Cardiac fibroblast (primary cell): ENCODE measurements at places on chromosomes 4 and X.

DNA sequence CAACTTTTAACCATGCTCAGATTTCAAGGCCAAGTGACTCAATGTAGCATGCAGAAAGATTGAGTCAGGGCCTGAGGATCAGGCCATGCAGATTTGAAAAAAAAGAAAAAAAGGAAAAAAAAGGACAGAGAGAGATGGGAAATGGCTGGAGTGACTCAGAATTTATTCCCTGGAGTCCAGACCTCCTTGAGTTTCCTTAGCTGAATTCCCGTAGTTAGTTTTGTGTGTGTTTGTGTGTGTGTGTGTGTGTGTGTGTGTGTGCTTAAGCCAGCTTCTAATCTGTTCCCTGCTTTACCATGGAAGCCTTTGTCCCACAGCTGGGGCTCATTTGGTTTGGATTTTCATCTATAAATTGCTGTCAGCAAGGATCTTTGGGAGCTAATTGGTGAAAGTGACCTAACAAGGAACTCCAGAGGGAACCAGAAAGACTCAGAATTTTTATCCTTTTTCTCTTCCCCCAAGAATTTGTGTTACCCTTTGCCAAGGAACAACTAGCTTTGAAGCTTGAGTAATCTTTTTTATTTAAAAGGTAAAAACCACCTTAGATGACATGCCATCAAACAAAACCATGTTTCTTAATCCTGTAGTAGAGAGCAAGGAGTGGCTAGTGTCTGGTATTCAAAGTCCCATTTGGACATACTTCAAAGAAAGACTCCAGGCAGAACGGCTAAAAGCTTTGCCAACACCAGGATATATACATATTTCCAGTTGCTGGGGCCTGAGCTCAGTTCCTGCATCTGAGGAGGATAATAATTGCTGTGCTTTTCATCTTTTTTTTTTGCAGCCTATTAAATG is 109.0 kb upstream of the DDIT4L start:
- peak; percentile 99 for DNase-seq

GRCh38 chrX:150813922-150814321 is 84.5 kb downstream of the CD99L2 start:
- DNase-seq = no peak

GRCh38 chr4:32661229-32661628 is 1941.1 kb downstream of the PCDH7 start:
- no peak for DNase-seq

DNA sequence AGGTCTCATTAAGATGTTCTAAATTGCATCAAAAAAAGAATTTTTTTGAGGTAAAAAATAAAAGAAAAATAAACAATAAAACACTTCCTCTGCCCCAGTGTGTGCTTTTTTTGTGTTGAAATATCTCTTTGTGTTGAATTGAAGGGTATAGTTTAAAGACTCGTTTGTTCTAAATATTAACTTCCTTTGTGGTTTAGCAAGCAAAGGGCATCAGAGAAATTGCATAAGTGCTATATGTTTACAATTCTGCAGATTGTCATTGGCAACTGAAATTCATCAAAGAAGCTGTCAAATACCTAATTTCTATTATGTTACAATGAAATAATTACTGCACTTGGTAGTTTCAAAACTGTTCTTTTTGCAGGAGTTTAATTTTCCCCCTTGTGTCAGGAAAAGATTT is 260.5 kb downstream of the DKK2 start:
- no peak for DNase-seq

- DNase-seq = peak; percentile 49
Measured at GRCh38 chrX:133985164-133985966, at the start of gene GPC3. Gene GPC3, minus strand, starts transcription at chrX:133985594.

DNA sequence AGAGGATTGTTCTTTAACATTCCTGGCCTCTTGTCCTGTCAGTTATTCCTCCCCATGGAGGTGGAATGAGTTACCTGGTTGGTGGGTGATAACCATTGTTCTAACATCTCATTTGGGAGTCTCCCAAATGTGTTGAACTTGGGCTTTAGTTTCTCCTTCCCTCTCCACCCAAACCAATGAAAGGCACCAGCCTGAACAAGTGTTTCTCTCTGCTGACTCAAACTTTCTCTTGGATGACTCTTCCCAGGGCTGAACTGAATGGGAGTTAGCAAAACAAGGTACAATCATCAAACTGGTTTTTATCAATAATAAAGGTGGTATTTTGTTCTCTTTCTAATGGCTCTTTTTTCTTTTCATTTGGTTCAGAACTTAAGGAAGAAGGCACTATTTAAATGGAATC is 2.7 kb downstream of the DYNLT3 start:
- DNase-seq = no peak

DNA sequence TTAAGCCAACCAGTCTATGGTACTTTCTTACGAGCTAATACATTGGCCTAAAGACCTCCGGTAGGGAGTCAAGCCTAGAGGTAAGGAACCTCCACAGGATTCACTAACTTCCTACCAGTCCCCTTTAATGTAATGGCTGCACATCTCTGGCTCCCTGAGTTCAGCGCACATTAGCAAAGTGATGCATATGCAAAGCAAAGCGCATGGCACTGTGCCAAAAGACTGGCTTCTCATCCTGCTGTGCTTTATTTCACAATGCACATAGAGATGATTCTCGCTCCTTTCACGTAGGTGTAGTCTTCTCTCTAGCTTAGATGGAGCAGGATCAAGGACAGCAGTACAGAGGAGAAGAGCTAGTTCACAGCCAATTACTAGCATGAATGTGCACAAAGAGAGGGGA is 14.6 kb upstream of the CLTRN start:
- DNase-seq = peak; percentile 8

DNA sequence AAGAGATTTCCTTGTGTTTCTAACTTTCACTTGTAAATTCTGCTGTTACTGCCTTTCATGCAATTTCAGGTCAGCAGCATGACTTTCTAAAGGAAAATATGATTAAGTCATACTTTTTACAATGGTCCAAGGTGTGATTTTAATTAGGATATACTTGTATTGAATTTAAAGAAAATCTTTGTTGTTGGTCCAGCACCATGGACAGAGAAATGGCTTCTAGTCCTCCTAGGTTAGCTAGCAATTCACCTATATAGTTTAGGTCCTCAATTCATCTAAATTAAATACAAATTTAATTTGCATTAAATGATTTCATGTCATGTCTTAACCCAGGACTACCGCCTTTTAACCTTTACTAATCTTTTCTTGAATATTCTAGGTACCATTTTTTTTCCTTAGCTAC is 304.9 kb upstream of the RPS6KA3 start:
- DNase-seq = no peak

GRCh38 chr4:7968262-7968896 is 28.7 kb upstream of the AFAP1 start:
- DNase-seq = peak; percentile 55

- no peak for DNase-seq
Measured at GRCh38 chr4:150325872-150326271, 247.6 kb downstream of the DCLK2 start.

- peak; percentile 58 for DNase-seq
Measured at GRCh38 chrX:50812995-50813842, 775 bp downstream of the SHROOM4 start.

DNA sequence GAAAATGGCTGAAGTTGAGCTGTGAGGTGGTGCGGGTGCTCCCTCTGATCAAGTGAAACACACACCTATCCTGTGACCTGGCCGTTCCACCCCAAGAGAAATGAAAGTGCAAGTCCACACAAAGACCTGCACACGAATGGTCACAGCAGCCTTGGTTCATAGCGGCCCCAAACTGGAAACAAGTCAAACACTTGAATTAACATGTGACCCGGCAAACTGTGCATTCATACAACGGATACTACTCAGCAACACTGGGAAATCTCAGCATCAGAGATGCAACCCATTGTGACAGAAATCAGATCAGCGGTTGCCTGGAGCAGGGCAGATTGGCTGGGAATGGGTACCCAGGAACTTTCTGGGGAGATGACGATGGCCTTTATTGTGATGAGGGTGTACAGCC is 7.6 kb downstream of the G6PD start:
- DNase-seq = no peak

GRCh38 chrX:39689376-39690104 is 408.2 kb downstream of the BCOR start:
- no peak for DNase-seq

DNA sequence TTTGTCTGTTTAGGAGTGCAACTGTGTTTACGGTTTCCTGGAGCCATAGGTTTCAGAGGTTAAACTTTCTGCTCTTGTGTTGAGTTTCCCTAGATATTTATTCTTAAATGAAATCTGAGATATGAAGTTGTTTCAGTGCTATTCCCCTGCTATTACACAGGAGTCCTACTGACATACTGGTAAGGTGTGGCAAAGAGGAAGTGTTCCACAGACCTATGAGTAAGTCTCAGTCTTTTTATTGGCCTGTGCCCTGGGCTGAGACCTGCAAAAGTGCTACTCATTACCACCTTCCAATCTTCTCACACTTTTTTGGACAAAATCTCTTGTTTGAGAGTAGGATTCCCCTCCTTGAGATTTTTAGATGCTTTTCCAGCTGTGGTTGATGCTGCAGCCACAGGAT is 35.6 kb upstream of the MAGEA8 start:
- no peak for DNase-seq

DNA sequence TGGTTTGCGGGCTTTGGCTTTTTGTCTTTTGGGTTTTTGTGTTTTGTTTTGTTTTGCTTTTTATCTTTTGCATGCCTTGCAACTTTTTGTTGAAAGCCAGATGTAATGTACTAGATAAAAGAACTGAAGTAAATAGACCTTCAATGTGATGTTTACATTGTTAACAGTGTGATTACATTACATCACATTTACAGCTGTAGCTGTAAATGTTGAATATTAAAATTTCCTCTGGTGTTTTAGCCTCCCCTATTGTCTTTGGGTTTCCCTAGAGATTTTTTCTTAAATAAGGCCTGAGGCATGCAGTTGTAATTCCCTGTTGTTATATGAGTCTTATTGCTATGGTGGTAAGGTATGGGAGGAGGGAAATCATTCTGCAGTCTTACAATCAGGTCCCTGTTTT is 275.0 kb downstream of the PARM1 start:
- no peak for DNase-seq

- peak; percentile 91 for DNase-seq
Measured at GRCh38 chr4:26206339-26206738, 114.5 kb upstream of the RBPJ start.

DNA sequence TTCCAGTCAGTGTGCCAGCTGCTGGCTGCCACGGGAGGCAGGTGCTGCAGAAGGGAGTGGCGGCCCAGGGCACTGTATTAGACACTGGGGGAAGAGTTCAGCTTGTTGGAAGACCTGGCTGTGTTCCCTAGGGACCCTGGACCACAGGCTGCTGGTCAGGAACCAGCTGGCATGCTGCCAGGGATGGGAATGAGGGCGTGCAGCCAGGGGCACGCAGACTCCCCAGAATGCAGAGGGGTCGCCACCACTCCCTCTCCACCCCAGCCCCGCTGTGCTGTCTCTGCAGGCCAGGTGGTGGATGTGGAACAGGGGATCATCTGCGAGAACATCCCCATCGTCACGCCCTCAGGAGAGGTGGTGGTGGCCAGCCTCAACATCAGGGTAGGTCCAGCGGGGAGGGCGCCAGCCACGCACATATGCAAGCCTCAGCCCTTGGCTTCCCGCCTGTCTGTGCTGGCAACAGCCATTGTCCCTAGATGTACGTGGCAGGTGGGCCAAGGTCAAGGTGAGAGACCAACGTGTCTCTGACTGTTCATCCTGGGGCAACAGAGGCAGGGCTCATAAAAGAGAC is 12.3 kb downstream of the ABCD1 start:
- DNase-seq = no peak

GRCh38 chrX:125004799-125005198 is 314.9 kb upstream of the TEX13C start:
- no peak for DNase-seq

- DNase-seq = no peak
Measured at GRCh38 chr4:96543346-96543745, 703.5 kb downstream of the PDHA2 start.

GRCh38 chrX:46730765-46731164 is 28.2 kb downstream of the SLC9A7 start:
- no peak for DNase-seq

DNA sequence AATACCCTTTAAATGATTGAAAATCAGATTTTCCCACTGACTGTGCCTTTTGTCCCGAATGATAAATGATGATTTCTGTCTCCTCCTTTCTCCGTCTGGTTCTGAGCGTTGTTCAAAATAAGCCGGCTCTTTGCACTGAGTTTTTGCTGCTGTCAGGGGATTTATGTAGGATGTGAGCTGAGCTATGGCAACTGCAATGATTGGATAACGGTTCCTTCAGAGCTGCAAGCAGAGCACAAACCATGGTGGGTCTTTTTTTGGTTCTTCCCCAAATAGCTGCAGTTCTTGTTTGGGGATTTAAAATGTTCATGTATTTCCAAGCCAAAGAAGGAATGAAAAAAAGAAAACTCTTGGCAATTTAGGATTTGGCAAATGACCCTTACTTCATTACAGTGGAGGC is 124.5 kb upstream of the CASK start:
- DNase-seq = no peak

GRCh38 chr4:7744142-7744804 is 195.4 kb downstream of the AFAP1 start:
- DNase-seq = no peak

DNA sequence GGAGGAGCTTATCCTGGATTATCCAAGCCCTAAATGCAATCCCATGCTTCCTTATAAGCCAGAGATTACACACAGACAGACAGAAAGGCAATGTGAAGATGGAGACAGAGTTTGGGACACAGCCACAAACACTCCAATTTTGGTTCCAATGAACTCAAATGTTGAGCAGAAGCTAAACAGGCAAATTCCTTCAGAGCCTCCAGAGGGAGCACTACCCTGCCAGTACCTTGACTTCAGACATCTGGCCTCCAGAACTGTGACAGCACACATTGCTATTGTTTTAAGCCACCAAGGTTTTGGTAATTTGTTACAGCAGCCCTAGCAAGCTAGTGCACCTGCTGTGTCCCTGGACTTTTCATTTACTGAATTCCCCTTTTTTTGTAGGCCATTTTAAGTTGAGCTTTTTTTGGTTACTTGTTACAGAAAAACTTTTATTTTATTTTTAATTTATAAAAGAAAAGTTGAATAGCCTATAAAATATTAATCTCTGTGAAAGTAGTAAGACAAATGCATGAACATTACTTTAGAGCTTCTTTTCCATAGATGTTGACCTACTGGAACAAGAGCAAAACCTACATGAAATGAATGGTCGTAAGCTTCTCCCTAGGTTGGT is 33.4 kb upstream of the SRD5A3 start:
- peak; percentile 71 for DNase-seq

GRCh38 chr4:126890383-126890782 is 742.4 kb upstream of the INTU start:
- no peak for DNase-seq

GRCh38 chr4:41069257-41069656 is 145.1 kb downstream of the APBB2 start:
- DNase-seq = no peak

DNA sequence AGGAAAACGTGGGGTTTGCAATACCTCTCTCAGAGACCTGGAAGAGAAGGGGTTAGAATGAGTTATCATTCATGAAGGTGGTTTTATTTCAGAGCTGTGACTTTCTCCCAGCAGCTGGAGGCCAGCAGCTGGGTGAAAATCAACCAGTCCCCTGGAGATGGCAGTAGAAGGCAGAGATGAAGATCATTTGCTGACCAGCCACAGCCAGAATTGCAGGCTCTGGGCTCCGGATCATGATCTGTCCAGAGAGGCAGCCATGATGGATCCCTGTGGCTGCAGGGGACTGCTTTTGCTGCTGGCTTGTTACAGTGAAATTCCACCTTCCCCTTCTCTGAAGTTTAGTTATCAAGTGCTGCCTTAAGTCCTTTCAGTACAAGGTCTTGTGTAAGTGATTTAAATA is 46.9 kb upstream of the TAB3 start:
- DNase-seq = peak; percentile 31

- DNase-seq = no peak
Measured at GRCh38 chr4:26402458-26402857, 81.6 kb downstream of the RBPJ start.

GRCh38 chr4:3338976-3339531 is 46.2 kb downstream of the RGS12 start:
- no peak for DNase-seq

- peak; percentile 86 for DNase-seq
Measured at GRCh38 chr4:70901984-70902576, at the start of gene MOB1B. Gene MOB1B, plus strand, starts transcription at chr4:70902369. Its CDS starts 168 bp downstream, at chr4:70902537.
